ENCODE measurements at places on chromosomes 2 and 18. TPM values are rescaled to one million over a fixed set of nuclear protein-coding genes. Genes with fewer than 3 reads are reported as not detected.

DNA sequence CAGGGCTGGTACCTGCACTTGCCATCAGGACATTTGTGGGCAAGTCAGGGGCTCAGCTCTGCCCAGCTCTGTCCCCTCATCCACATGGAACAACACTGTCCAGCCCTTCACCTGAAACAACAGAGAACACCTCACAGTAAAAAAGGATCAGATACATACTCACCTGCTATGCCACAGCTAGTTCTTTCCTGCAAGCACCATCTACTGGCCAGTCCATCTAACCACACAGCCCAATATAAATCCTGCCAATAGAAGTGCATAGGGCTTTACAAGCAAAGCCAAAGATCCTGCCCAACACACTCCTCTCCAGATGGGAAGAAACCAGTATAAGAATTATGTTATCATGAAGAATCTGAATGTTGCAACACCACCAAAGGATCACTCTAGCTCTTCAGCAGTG is 52.2 kb upstream of the GALNT13 start:
- DNase-seq = no peak

- no peak for DNase-seq
These were observed 38.5 kb downstream of the METTL4 start for GRCh38 chr18:2532797-2533196.

The GLI2 gene
- 0.28 TPM for total RNA-seq

GRCh38 chr2:117968722-117969121 is 45.1 kb downstream of the CCDC93 start:
- DNase-seq = no peak

GRCh38 chr2:210443527-210443926 is 33.0 kb downstream of the LANCL1 start:
- no peak for DNase-seq

The AQP12B gene
- total RNA-seq = not detected

The CTLA4 gene
- 307 TPM for total RNA-seq

DNA sequence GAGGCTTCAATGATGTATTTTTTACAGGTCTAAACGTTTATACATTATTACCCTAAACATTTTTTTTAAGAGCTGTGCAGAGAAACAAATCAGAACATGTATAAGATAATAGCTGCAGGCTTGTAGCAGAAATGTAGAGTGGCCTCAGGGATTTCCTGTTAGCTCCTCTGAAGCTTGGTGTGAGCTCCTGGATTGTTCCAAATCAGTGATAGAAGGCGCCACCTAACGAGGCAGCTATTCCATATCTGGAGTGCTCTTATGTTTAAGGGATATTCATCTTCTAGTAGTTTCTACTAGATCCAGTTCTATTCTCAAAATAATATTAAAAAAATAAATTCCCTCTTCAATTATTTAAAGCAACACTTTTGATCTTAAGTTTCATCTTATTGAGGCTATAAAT is 93.1 kb downstream of the LRP1B start:
- DNase-seq = no peak

- DNase-seq = no peak
These were observed 1.4 kb downstream of the PTGR3 start for GRCh38 chr18:75207310-75208154.

GRCh38 chr2:143401861-143402260 is 272.6 kb downstream of the ARHGAP15 start:
- DNase-seq = no peak

DNA sequence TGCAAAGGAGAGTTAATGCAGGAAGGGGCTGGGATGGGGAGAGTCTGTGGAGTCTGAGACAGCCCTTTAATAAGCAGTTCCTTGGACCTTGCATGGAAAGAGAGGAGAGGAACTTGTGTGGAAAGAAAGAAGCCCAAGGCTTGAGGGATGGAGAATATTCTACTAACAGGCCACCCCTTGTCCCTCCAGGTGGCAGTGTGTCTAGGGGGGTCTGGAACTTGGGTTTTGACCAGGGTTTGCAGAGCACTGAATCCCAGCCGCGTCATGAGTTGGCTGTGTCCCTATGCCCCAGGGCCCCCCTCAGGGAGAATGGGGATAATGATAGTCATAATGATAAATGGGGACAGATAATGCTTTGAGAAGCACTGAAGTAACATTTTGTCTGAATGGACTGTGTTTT is 15.0 kb downstream of the TCF7L1 start:
- DNase-seq = no peak

DNA sequence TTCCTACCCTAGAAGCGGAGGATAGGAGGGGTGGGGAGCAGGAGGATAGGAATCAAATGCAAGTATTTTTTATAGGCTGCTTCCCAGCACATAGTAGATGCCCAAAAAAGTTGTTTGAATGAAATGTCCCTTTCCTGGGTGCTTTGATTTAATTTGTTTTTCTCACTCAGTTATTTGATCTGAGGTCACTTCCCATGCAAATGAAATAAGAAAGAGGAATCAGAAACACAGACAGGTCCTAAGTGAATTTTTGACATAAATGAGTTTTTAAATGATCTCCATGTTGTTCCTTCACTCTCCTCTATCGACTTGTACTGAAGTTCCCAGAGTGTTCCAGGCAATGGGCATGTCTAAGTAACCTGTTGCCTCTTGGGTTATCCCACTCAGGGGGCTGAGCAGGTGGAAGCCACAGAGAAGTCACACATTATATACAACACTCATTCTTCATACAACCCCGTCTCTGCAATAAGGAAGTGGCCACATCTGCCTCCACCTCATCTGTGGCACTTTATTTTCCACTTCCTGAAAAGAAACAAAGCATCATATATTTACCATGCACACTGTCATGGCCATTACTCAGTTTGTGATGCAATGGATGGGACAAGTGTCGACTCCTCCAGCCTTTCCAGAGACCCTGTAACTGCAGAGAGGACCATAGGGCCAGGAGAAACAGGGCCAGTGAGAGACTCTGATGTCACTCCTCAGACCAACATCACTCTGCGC is 81.9 kb upstream of the ZNF397 start:
- no peak for DNase-seq

- DNase-seq = no peak
These were observed 37.5 kb upstream of the SP3 start for GRCh38 chr2:174002679-174003078.

DNA sequence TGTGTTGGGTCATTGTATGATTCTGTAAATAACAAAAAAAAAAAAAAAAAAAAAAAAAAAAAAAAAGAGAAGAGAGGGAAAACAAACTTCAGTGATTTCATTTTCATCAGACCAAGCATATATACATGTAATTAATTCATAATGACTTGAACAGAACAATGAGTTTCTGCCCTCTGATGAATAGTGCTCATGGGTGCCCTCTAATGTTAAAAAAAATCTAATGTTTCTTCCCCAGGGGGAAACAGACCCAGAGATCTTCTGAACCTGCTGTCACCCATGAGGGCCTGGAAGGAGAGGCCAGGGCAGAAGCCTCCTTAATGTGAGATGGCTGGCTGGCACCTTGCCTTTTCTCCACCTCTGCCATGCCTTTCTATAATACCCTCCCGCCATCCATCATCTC is 289.2 kb downstream of the ZNF521 start:
- DNase-seq = no peak

The NEURL3 gene
- 0.26 TPM for total RNA-seq

GRCh38 chr2:32095671-32096070 is 32.3 kb downstream of the SPAST start:
- DNase-seq = no peak

GRCh38 chr2:68812251-68812650 is 58.9 kb downstream of the BMP10 start:
- DNase-seq = no peak

The BOK gene
- 0.15 TPM for total RNA-seq

- no peak for DNase-seq
These were observed 110.9 kb downstream of the FTCDNL1 start for GRCh38 chr2:199740111-199740428.

GRCh38 chr18:8536231-8536630 is 73.0 kb upstream of the RAB12 start:
- no peak for DNase-seq

GRCh38 chr18:50775726-50776125 is 44.1 kb downstream of the MRO start:
- no peak for DNase-seq

The LYG1 gene
- total RNA-seq = 0.47 TPM

The TRABD2A gene
- 29.4 TPM for total RNA-seq

GRCh38 chr2:116953-117352 is 70.6 kb upstream of the FAM110C start:
- no peak for DNase-seq

- no peak for DNase-seq
These were observed 306.0 kb upstream of the COL3A1 start for GRCh38 chr2:188668017-188668680.

DNA sequence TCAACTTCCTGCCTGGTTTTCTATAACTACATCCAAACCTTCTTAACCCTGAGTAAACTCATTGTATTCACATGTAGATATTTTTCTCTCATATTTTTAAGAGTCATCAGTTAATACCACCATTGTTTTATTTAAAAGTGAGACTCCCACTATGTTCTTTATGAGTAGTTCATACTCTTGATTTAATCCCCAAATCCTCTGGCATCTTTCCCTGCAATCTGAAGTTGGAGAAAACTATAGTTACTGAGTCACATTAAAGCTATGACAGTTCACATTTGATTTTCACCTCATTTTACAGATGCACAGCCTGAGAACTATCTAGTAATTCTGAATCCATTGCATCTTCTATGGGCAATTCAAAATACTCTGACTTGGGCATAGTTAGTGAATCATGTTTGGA is 1358.7 kb upstream of the NRXN1 start:
- DNase-seq = no peak

The MPP4 gene
- total RNA-seq = not detected

DNA sequence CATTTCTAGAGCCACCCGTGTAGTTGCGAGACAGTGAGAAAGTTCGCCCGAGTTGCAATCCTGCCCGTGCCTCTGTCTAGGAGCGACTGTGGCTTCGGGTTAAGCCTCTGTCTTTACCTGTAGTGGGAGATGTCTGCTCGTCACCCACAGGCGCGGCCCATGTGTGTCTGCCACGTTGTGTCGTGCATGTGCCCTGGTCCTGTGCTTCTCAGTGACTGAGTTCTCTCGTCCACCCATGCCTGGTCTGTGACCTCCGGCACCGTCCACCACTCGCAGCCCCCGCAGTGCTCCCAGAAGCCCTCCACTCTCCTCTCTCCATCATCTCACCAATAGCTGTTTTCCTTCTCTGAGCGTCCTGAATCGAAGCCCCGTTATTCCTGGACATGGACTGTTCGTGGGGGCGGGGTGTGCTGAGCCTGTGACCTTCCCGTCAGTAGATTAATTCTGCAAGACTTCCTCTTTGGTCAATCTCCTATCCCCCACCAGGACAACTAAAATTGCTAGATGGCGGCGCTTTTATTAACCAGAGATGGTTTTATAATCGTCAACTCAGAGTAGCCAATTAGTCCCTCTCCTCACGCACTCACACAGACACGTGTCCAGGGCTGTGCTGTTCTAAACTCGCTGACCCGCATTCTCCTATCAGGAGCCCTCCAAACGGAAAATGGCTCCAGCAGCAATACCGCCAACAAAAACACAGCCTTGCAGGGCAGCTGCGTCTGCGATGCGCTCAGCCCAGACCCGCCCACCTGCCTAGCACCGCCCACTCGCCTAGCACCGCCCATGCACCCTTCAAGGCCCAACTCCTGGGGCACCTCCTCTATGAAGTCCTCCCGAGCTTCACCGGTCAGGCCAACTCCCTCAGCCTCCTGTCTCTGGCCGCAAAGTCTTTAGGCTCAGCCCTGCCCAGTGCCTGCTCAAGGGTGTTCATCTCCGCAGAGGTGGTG is 119.4 kb downstream of the TWIST2 start:
- no peak for DNase-seq

- DNase-seq = no peak
These were observed 1.0 kb downstream of the DNPEP start for GRCh38 chr2:219386532-219387280.

The MARS2 gene
- total RNA-seq = 34.7 TPM

- DNase-seq = no peak
These were observed 982.1 kb downstream of the TSN start for GRCh38 chr2:122737429-122738077.

The TTN gene
- total RNA-seq = 0.45 TPM

- DNase-seq = peak; percentile 14
These were observed 1.0 kb upstream of the B4GALT6 start for GRCh38 chr18:31685097-31686082.

DNA sequence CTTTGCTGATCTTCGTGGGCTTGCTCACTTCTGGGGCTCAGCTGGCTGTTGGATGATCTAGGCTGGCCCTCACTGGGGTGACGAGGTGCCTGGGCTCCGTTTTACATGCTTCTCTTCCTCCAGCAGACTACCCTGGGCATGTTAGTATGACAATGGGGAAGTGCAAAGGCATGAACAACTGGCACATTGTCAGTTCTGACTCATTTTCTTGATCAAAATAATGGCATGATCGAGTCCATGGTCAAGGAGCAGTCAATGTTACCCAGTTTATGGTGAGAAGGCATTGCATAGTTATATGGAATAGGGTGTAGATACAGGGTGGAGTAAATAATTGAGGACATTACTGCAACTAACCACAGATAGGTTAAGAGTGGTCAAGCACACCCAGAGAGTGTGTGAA is 10.0 kb upstream of the UPP2 start:
- no peak for DNase-seq

Data from activated T-cell treated with anti-CD3 and anti-CD28 coated beads, Interleukin-2, amount 50 U/mL, for 4 hours (primary cell).